ENCODE measurements at places on chromosomes 13 and 19.

DNA sequence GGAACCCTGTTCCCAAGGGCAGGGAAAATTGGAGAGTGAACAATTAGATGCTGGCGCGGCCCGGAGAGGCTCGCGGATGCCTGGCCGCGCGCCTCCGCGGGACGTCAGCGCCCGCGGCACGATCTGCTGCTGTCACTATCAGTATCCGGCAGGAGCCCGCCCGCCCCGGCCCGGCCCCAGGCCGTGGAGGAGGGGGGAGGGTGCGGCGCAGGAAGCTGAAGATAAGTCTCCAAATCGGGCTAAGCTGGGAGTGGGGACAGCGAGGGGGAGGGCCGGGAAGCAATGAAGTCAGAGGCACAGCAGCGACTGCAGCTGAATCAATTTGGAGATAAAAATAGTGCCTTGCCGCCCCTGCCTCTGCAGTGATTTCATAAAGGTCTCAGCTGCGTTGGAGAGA, 441.5 kb upstream of the KLF12 start:
- H3K36me3 ChIP-seq = no peaks in the 10 kb centered on the region
- no peaks in the 10 kb centered on the region for H3K4me1 ChIP-seq
- no peak overlapping the region for H3K27ac ChIP-seq
- peaks cover 4% of the 10 kb centered on the region for H3K27me3 ChIP-seq

DNA sequence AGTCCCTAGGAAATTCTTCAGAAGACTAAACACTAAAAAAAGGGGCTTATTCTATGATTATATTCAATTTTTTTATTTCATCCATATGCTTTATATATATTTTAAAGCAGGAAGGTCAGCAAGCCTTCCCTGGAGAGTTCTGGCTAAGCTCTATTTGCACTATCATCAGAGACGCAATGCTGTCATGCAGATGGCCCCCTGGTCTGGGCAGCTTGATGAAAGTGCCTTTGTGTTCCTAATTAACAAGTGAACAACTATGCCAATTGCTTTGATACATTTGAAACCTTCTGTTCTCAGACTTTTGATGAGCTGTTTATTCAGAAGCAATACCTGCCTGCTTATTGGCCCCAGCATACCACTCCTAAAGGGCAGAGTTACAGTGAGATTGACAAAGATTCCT, 1344.6 kb downstream of the OLFM4 start:
- H3K27ac ChIP-seq = no peak overlapping the region
- DNase-seq = no peak
- no peaks in the 10 kb centered on the region for H3K36me3 ChIP-seq
- no peak overlapping the region for H3K4me3 ChIP-seq
- H3K4me1 ChIP-seq = no peaks in the 10 kb centered on the region
- H3K27me3 ChIP-seq = no peaks in the 10 kb centered on the region

- no peaks in the 10 kb centered on the region for H3K27me3 ChIP-seq
- DNase-seq = peak; percentile 60
- no peak overlapping the region for H3K27ac ChIP-seq
- no peaks in the 10 kb centered on the region for H3K36me3 ChIP-seq
- no peak overlapping the region for H3K4me3 ChIP-seq
These were observed 11.4 kb downstream of the FCHO1 start for GRCh38 chr19:17762505-17763229.

- H3K27ac ChIP-seq = no peak overlapping the region
- no peak for DNase-seq
- no peak overlapping the region for H3K4me3 ChIP-seq
- H3K4me1 ChIP-seq = peaks cover 9% of the 10 kb centered on the region
- H3K27me3 ChIP-seq = no peaks in the 10 kb centered on the region
- H3K36me3 ChIP-seq = peaks cover 3% of the 10 kb centered on the region
These were observed 11.5 kb downstream of the PLEKHA4 start for GRCh38 chr19:48856921-48857320.

- H3K27ac ChIP-seq = no peak overlapping the region
- H3K27me3 ChIP-seq = no peaks in the 10 kb centered on the region
- no peaks in the 10 kb centered on the region for H3K36me3 ChIP-seq
- no peak overlapping the region for H3K4me3 ChIP-seq
These were observed 19.0 kb upstream of the IL17D start for GRCh38 chr13:20684546-20684945.

- no peaks in the 10 kb centered on the region for H3K36me3 ChIP-seq
- no peak for DNase-seq
- H3K27me3 ChIP-seq = no peaks in the 10 kb centered on the region
- no peaks in the 10 kb centered on the region for H3K4me1 ChIP-seq
- H3K27ac ChIP-seq = no peak overlapping the region
- no peak overlapping the region for H3K4me3 ChIP-seq
These were observed 562.5 kb downstream of the GPC5 start for GRCh38 chr13:91960947-91961346.

DNA sequence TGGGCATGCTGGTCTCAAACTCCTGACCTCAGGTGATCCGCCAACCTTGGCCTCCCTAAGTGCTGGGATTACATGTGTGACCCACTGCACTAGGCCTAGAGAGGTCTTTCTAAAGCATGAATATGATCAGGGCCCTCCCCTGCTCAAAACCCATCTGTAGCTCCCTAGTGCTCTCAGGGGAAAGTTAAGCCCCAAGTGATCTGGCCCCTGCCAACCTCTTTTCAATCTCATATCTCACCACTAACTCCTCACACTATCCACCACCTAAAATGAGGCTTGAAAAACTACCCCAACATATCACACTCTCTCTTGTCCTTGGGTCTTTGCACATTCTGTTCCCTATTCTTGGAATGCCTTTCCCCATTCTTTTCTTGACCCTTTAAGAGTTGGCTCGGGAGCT, 2.0 kb upstream of the DMWD start:
- no peaks in the 10 kb centered on the region for H3K36me3 ChIP-seq
- peaks cover 3% of the 10 kb centered on the region for H3K4me1 ChIP-seq
- DNase-seq = no peak
- no peaks in the 10 kb centered on the region for H3K27me3 ChIP-seq

GRCh38 chr19:10450853-10451609, 30.7 kb downstream of the PDE4A start:
- no peaks in the 10 kb centered on the region for H3K4me1 ChIP-seq
- H3K36me3 ChIP-seq = no peaks in the 10 kb centered on the region
- H3K27ac ChIP-seq = no peak overlapping the region
- no peak overlapping the region for H3K4me3 ChIP-seq
- DNase-seq = peak; percentile 76

DNA sequence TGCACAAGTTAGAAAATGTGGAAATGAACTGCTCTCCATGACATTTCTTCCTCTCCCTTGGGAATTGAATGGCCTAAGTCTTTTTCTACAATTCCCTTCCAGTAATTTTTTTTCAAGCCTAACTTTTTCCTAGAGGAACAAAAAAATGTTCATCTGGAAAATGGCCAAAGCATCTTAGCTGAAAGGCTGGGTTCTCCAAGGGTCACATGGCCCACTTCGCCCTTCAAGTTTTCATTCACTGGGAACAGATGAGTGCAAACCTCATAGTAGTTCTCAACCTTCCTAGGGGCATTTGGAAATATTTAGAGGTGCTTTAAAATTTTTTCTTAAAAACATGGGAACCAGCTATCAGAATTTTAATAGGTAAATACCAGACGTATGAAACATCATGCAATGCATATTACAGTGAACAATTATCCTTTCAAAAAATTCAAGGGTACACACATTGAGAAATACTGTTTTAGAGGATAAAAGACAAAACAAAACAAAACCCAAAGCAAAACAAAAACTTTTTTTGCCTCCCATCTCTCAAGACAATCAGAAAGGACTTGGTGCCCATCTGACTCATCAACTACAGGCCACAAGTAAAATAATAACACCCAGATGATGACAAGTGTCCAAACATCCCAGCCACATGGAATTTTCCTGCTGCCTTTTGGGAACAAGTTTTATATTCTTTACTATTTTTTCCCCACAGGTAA, 208.8 kb downstream of the SLITRK6 start:
- no peaks in the 10 kb centered on the region for H3K36me3 ChIP-seq
- H3K4me3 ChIP-seq = no peak overlapping the region
- no peak for DNase-seq
- H3K4me1 ChIP-seq = no peaks in the 10 kb centered on the region
- no peak overlapping the region for H3K27ac ChIP-seq
- no peaks in the 10 kb centered on the region for H3K27me3 ChIP-seq

- H3K36me3 ChIP-seq = no peaks in the 10 kb centered on the region
- H3K27me3 ChIP-seq = no peaks in the 10 kb centered on the region
These were observed 11.9 kb downstream of the GADD45B start for GRCh38 chr19:2487842-2488241.

GRCh38 chr13:109387471-109387870, 398.9 kb downstream of the IRS2 start:
- H3K4me3 ChIP-seq = no peak overlapping the region
- H3K27ac ChIP-seq = no peak overlapping the region
- no peaks in the 10 kb centered on the region for H3K36me3 ChIP-seq
- DNase-seq = no peak

- no peak overlapping the region for H3K4me3 ChIP-seq
- DNase-seq = no peak
- no peaks in the 10 kb centered on the region for H3K36me3 ChIP-seq
- no peaks in the 10 kb centered on the region for H3K27me3 ChIP-seq
These were observed 314.7 kb downstream of the ITGBL1 start for GRCh38 chr13:101767131-101767530.

GRCh38 chr13:48078251-48078656, 16.6 kb downstream of the MED4 start:
- no peaks in the 10 kb centered on the region for H3K27me3 ChIP-seq
- no peak for DNase-seq
- no peak overlapping the region for H3K27ac ChIP-seq
- H3K36me3 ChIP-seq = peaks cover 6% of the 10 kb centered on the region

GRCh38 chr13:101944521-101944920, 457.3 kb downstream of the FGF14 start:
- H3K27me3 ChIP-seq = no peaks in the 10 kb centered on the region
- H3K4me1 ChIP-seq = no peaks in the 10 kb centered on the region
- DNase-seq = no peak
- H3K36me3 ChIP-seq = no peaks in the 10 kb centered on the region

DNA sequence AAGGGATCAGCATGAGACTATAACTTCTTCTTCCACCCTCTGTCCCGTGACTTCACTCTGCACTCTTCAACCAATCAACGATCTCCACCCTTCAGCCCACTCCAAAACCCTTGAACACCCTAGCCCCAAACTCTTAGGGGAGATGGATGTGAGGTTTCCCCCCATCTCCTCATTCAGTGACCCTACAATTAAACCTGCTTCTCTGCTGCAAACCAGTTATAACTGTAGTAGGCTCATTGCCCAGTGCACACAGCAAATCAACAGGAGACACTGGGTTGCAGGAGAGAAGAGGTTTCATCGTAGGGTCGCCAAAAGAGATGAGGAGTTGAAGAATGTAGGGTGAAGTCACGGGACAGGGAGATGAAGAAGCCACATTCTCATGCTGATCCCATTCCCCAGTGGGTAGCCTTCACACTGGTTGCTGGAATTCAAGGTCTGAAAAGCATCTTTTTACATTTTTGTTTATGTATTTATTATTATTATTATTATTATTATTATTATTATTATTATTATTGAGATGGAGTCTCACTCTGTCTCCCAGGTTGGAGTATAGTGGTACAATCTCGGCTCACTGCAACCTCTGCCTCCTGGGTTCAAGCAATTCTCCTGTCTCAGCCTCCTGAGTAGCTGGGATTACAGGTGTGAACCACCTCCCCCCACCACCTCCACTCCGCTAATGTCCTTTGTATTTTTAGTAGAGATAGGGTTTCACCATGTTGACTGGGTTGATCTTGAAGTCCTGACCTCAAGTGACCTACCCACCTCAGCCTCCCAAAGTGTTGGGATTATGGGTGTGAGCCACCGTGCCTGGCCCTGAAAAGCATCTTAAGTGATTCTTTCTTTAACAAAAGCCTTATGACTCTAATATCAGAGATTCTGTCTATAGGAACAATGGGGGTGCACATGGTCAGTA, 5.8 kb upstream of the CYP2S1 start:
- no peaks in the 10 kb centered on the region for H3K27me3 ChIP-seq
- H3K27ac ChIP-seq = no peak overlapping the region
- H3K4me1 ChIP-seq = peaks cover 8% of the 10 kb centered on the region

DNA sequence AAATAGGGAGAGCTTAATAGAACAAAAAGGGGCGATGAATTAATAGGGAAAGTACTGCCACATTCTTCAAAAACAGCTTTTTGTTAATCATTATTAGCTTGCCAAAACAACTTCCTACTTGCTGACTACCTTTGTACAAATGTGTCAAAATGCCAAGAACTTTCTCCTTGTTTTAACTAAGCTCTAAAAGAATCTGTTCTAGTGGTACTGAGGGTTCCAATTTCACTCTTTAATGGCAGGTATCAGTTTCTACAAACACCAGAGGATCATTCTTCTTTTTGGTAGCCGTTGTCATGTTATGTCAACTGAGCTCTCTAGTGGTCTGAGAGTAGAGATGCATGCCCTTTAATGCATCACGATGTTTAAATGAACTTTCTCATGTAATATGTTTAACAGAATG, 29.4 kb upstream of the FBXL3 start:
- H3K27me3 ChIP-seq = no peaks in the 10 kb centered on the region
- no peak overlapping the region for H3K4me3 ChIP-seq
- no peak for DNase-seq
- no peak overlapping the region for H3K27ac ChIP-seq

- H3K27ac ChIP-seq = no peak overlapping the region
- H3K4me1 ChIP-seq = no peaks in the 10 kb centered on the region
- H3K27me3 ChIP-seq = no peaks in the 10 kb centered on the region
- H3K36me3 ChIP-seq = no peaks in the 10 kb centered on the region
These were observed 20.7 kb downstream of the LYPD3 start for GRCh38 chr19:43444531-43445287.

DNA sequence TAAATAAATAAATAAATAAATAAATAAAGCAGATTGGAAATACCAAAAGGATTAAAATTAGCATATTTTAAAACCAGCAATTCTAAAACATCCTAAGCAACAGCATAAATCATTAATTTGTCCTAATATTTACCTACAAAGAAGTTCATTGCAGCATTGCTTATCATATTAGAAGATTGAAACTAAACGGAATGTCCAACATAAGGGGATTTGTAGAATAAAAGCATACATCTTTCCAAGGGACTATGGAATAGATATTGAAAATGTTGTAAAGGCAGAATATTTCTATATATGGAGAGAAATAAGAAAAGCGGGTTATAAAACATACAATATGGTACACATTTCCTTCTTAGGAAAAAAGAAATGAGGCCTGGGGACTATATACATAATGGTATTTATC, 71.1 kb upstream of the RFC3 start:
- H3K27me3 ChIP-seq = no peaks in the 10 kb centered on the region
- no peaks in the 10 kb centered on the region for H3K4me1 ChIP-seq
- DNase-seq = no peak
- H3K36me3 ChIP-seq = no peaks in the 10 kb centered on the region

All from Caco-2 (cell line).